Esophagus mucosa (tissue), 1 donor: ENCODE measurements at places on chromosomes 2 and 18. TPM values are rescaled to one million over a fixed set of nuclear protein-coding genes. Genes with fewer than 3 reads are reported as not detected.

DNA sequence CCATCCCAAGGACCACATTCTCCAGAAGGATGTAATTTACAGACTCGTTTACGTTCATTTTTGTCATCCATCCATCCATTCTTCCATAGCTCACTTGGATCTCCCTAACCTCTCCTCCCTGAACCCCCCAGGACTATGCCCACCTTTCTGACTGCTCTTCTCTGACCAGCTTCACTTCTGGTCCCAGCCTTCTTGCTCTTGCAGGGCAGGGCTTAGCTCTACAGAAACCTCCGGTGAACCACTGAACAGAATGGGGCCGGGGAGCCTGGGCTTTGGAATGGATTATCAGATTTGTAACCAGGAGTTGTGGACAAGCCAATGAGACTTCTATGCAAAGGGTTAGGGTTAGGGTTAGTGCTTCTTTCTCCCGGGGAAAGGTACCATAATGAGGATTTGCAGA is 95.0 kb downstream of the TGFA start:
- ATAC-seq, result no peak

DNA sequence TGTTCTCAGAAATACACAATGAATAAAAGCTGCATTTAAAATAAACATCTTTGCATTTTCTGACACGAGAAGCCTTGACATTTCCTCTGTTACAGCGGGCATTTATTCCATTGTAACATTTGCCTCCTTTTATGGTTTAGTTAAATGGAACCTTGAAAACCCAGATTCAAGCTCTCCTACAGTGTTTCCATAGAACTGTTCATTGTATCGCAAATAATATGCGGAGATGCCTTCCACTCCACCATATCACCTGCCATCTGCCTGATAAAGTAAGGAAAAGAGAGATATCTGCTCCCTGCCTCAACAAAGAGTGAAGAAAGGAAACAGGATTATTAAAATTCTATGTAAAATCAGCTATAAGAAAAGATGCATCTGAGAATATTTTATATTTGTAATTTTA is 69.8 kb downstream of the CDH19 start:
- ATAC-seq, result no peak

The NFATC1 gene
- 1.8 TPM for total RNA-seq

The KCNJ13 gene
- total RNA-seq, result not detected

- ATAC-seq, result no peak
These were observed 53.8 kb upstream of the SLC5A7 start for GRCh38 chr2:107932488-107932887.

GRCh38 chr2:74498500-74499266 is 720 bp downstream of the LBX2 start:
- peak; percentile 63 for ATAC-seq

The TXNDC2 gene
- not detected for total RNA-seq

- ATAC-seq, result no peak
These were observed 421.1 kb upstream of the RAB12 start for GRCh38 chr18:8188184-8188583.

DNA sequence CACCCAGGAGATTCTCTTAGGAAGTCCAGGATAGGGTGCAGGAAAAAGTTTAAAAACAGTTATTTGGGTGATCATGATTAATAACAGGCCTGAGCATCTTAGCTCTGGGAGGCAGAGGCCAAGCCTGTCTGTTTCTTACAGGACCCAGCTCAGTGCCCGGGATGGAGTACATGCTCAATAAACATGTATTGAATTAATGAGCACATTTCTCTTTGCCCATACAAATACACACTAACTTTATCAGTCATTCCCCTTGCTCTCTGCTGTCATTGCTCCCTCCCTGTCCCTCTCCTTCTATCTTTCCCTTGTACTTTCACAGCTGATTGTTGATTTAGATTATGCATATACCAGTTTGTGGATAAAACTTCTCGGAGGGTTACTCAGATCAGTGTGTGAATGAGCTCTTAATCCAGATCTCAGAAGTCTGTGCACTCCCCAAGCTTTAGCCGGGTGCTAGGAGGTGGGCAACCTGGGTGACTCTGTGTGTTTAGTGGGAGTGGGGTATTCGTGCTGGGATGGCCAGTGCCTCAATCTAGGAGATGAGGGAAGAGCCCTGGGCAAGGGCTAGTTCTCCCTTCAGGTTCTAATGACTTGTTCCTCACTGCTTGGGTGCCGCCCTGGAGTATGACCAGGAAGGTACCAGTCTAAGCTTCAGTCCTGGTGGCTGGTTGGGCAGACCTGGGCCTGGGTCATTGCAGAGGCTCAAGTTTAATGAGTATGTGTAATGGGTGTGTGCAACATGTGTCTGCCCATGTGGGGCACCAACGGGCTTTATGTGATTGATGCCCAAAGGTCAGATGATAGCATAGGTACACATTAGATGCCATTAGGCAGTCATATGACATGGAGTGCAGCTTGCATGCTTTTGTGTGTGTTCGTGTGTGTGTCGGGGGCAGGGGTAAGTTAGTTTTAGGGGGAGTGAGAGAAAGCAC is 10.6 kb downstream of the EMX1 start:
- no peak for ATAC-seq

GRCh38 chr2:197196541-197197180 is 113.9 kb downstream of the ANKRD44 start:
- no peak for ATAC-seq

The MC2R gene
- not detected for total RNA-seq

DNA sequence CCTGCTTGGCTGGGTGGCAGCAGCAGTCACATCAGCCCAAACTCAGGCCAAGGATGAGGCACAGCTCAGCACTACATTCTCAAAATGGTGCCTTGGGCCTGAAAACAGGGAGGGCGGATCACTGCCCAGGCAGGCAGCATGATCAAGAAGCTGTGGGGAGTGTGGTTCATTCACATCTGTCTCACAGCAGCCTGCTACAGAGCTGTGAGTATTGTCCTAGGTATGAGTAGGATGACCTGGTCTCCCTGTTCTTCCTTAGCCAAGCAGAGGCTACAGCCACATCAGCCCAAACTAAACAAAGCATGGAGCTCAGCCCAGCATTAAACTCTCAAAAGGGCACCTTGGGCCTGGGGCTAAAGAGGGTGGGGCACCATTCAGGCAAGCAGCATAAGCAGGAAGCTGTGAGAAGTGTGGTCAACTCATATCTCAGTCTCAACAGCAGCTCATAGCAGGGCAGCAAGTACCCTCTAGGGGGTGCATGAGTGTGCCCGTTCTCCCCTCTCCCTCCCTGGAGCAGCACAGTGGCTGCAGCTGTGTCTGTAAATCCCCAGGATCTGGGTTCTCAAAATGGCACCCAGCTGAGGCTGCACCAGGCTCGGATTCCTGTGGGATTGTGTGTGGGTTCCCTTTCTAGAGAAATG is 139.6 kb downstream of the TRABD2A start:
- ATAC-seq, result peak; percentile 55

DNA sequence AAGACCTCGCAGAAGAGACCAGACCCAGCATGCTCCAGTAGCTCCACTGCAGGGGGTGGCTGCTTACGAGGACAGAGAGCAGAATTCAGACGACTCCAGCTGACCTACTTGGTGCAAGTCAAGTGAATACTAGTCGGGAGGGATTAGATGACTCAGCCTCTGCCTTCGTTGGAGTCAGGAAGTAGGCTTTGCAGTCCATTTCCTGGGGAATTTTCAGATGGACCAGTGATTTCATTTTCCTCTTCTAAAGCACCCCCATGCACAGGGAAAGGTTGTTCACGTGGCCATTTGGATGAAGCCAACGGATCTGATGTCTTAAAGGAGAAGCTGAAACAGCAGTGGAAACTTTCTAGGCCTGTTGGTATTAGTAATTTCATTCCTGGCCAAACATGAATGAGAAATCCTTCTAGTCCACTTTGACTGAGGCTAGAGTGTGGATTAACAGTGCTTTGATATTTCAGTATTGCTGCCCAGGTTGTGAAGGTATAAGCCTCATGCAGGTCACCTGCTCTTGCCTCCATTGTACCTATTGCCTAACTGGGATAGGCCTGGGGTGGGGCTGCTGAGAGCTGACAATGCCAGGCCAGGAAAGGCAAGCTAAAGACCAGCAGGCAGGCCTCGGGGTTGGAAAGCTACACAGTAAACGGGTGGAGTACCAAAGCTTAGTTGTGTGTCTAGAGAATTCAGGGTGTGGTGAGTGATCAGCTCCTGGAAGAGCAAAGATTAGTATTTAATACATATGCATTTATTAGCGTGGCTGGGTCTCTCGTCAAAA is 117.6 kb upstream of the FOSL2 start:
- ATAC-seq, result peak; percentile 88

- ATAC-seq, result no peak
These were observed 292.1 kb upstream of the KLHL29 start for GRCh38 chr2:23092831-23093230.

The ARHGAP25 gene
- 3.1 TPM for total RNA-seq

GRCh38 chr18:56235481-56236013 is 402.8 kb downstream of the TXNL1 start:
- peak; percentile 31 for ATAC-seq

DNA sequence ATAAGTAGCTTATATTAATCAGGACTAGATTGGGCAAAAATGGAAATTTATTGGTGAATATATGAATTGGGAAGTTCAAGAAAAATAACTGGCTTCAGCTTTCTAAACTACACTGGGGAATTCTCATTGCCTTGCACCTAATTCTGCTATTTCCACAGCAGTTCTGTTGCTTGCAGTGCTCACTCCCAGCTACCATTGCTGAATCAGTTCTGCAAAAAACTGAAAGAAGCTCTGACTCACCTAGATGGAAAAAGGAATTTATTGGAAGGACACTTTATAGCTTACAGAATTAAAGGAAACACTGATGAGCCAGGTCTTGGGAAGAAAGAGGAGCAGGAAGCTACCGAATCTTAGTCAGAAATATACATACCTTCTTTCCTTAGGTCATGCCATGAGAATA is 60.3 kb upstream of the ACVR1 start:
- no peak for ATAC-seq

DNA sequence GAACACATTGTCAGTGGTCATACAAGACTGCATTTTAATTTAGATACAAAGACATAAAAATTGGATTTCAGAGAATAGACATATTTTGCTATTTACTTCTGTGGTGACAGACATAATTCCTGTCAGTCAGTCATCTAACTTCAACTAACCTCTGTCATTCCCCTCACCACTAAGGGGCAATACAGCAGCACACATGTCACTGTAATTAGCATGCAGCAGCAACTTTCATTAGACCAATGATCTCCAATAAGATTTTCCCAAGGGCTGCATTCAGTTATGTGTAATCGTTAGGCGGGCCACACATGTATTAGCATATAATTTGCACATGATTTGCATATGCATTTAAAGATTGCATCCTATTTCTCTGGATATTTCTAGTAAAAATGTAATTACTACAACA is 624.5 kb downstream of the NR4A2 start:
- no peak for ATAC-seq

DNA sequence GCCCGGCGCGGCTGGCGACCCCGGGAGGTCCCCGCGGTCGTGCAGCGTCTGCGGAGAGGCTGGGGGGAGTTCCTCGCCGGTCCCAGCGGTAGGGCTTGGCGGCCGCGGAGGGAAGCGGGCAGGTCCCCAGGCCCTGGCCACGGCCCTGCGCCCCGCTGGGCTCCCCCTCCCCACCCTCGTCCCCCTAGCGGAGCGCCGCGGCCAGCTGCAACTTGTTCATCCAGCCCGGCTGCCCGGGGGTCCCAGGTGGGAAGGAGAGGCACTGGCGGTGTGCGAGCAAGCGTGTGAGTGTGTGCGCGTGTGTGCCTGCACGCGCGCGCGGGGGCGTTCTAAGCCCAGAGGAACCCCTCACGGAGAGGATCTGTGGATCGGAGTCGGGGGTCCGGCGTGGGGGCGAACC is 1.3 kb downstream of the PTPRM start:
- ATAC-seq, result no peak

- ATAC-seq, result peak; percentile 6
These were observed 25.9 kb upstream of the GPR17 start for GRCh38 chr2:127619877-127620705.

The RRM2 gene
- total RNA-seq, result 66.4 TPM

The LYG1 gene
- 0.20 TPM for total RNA-seq

DNA sequence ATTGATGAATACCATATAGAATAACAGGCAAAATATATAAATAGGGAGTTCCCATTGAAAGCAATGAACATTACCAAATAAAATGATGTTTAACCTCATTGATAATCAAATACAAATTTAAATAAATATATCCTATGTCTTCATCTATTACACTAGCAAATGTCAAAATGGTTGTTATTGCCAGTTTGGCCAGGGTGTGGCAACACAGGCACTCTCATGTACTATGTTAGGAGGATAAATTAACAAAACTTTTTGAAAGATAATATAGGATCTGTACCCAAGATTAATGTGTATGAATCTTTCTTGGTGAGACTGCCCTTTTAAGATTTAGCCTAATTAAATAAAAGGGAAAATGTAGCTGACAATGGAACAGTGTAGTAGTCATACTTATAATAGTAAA is 659.3 kb downstream of the ERBB4 start:
- ATAC-seq, result no peak

GRCh38 chr2:85840091-85840490 is 48.7 kb downstream of the ST3GAL5 start:
- no peak for ATAC-seq

The TMEM178A gene
- 0.40 TPM for total RNA-seq

GRCh38 chr2:239789711-239790110 is 235.4 kb downstream of the NDUFA10 start:
- ATAC-seq, result no peak
